ENCODE measurements at places on chromosomes 16 and 17. TPM values are rescaled to one million over a fixed set of nuclear protein-coding genes. Genes with fewer than 3 reads are reported as not detected.

DNA sequence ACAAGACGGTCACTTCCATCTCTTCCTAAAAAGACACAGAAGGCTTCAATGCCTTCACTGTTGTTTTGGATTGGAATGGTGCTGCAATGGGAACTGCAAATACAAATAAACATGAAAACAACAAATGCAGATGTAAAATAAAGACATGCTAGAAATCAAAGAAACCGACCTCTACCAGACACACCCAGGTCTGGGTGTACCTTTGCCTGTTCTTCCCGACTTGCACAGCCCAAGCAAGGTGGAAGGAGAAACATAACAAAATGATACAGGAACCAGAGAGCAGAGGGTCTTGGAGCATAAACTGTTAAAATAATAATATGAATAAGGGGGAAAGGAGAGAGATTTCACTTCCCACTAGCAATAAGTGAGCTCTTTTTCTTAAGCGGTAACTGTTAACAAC lies 17.3 kb downstream of the RFFL start:
- no peak overlapping the region for H3K4me3 ChIP-seq
- H3K27ac ChIP-seq = no peak overlapping the region
- no peaks in the 10 kb centered on the region for H3K36me3 ChIP-seq
- H3K27me3 ChIP-seq = no peaks in the 10 kb centered on the region
- peaks cover 17% of the 10 kb centered on the region for H3K4me1 ChIP-seq

- no peak within 1 kb of the TSS for H3K4me3 ChIP-seq
- peak within 1 kb of the TSS; percentile 42 for H3K27ac ChIP-seq
- H3K27me3 ChIP-seq = no peaks in the 10 kb centered on the region
- H3K36me3 ChIP-seq = peaks cover 7% of the 10 kb centered on the region
Observed at GRCh38 chr17:38925263-38925995, at the start of gene LASP1NB. Gene LASP1NB, plus strand, starts transcription at chr17:38925614.

DNA sequence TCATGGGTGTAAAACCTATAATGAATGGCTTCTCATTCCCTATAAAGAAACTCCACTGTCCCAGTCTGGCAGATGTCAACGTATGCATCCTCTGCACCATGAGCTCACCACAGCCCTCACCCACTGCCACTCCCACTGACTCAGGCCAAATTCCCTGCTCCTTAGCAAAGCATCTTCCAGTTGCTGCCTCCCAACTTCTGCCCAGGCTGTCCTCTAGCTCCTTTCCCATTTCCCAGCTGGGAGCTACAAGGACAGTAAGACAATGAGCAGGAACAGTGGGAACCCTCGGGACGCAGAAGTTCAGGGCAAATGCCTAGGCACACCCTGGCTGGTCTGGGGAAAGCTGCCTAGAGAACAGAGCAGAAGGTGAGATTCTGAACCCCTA lies 9.1 kb upstream of the THAP11 start:
- peak overlapping the region; percentile 68 for H3K27ac ChIP-seq
- H3K4me1 ChIP-seq = peaks cover 16% of the 10 kb centered on the region
- no peak for DNase-seq
- peak overlapping the region; percentile 87 for H3K4me3 ChIP-seq
- H3K36me3 ChIP-seq = peaks cover 38% of the 10 kb centered on the region
- H3K27me3 ChIP-seq = no peaks in the 10 kb centered on the region

GRCh38 chr17:34237458-34237857 lies 17.6 kb upstream of the CCL2 start:
- no peaks in the 10 kb centered on the region for H3K36me3 ChIP-seq
- H3K4me1 ChIP-seq = peaks cover 64% of the 10 kb centered on the region
- H3K4me3 ChIP-seq = no peak overlapping the region
- no peak for DNase-seq
- no peak overlapping the region for H3K27ac ChIP-seq
- no peaks in the 10 kb centered on the region for H3K27me3 ChIP-seq

DNA sequence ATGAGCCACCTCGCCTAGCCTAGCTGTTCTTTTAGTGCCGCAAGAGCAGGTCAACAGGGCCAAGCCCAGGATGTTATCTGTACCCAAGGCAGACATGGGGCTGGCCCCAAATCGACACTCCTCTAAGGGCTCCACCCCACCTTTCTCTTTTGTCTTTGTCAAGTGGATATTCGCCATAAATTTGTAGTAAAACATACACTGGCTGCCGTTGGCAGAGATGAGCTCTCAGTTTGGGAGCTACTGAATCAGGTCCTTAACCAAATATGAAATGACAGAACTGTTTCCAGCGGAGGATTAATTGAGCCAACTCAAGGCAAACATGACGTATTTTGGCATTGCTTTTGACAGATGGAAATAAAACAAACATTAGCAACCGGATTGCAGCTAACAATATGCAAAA lies 556.9 kb upstream of the CDH5 start:
- no peak overlapping the region for H3K4me3 ChIP-seq
- H3K27me3 ChIP-seq = no peaks in the 10 kb centered on the region
- DNase-seq = no peak
- no peaks in the 10 kb centered on the region for H3K4me1 ChIP-seq

Gene TBC1D3C
- total RNA-seq = not detected

Gene P2RX5
- not detected for total RNA-seq

Gene EXOC3L1
- 20.8 TPM for total RNA-seq

Measured in upper lobe of left lung (tissue), 6 donors.